Stimulated activated CD8-positive, alpha-beta memory T cell treated with anti-CD3 and anti-CD28 coated beads, Interleukin-15, amount 100 ng/mL, for 24 hours (primary cell): ENCODE measurements at places on chromosomes 16 and 17.

GRCh38 chr17:66466840-66467367 lies 164.5 kb downstream of the PRKCA start:
- no peak for DNase-seq

GRCh38 chr16:15576960-15577958 lies 65.7 kb downstream of the MARF1 start:
- no peak for DNase-seq

GRCh38 chr17:2710803-2711607 lies 559 bp downstream of the CLUH start:
- DNase-seq, result no peak

GRCh38 chr17:11144358-11145233 lies 96.4 kb upstream of the SHISA6 start:
- DNase-seq, result no peak

DNA sequence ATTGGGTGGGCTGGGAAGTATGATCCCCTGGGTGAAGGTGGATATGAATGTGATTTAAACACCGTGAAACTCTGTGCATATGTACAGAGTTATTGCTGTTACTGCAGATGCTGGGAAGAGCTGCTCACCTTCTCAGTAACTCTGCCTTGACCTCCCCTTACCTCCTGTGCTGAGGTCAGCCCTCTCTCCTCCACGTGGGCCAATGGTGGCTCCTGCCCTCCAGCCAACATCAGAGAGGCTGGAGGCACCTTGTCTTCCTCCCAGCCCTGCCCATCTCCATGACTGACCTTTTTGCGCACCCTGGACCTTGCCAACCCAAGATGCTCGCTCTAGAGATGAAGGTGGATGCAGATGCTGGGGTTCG lies 387 bp upstream of the ASB16 start:
- DNase-seq, result no peak

DNA sequence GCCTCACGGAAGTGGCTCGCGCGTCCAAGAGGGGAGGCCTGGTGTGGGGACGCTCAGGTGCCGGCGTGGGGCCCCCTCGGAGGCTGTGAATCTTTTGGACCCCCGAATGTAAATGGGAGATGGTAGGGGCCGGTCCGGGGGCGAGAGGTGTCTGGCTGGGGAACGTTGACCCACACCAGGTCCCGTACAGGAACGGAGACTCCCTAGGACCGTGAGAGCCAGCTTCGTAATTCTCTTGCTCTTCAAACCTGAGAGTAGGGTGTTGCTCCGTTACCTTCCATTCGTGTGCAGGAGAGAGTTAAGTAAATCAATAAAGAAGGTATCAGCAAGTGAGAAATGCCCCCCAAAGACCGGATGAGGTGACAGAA lies 481 bp downstream of the LYRM1 start:
- no peak for DNase-seq

DNA sequence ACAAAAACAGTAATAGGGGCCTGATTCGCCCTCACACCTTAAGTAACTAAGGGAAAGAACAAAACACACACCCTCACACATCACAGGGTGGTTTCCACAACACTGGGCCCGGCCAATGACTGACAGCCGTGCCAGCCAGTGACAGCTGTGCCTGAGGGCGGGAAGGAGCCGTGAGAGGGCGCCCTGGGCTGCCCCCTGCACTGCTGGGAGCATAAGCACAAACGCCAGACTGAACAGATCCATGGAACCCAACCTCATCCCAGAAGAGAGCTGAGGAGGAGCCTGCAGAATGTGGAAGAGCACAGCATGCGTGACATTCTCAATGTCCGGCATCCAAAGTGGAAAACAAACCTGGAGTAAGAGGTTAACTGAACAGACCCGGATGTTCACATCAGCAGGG lies 16.0 kb downstream of the CSNK1D start:
- DNase-seq, result peak; percentile 44

- no peak for DNase-seq
Measured at GRCh38 chr16:68910051-68910450, 66.7 kb downstream of the TANGO6 start.

- no peak for DNase-seq
Measured at GRCh38 chr16:4203748-4204147, 38.1 kb downstream of the SRL start.

DNA sequence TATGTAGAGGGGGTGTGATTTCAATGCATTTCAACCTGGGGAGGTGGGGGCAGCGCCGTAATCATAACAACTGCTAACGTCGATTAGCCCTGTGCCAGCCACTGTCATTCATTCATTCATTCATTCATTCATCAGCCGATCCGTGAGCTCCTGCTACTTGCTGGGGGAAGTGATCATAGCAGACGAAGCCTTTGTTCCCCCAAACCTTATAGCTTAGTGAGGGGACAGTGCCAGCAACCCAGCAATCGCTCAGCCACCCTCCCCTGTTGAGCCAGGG lies 106.5 kb upstream of the GSE1 start:
- no peak for DNase-seq

- DNase-seq, result no peak
Measured at GRCh38 chr16:78192734-78193488, 93.5 kb downstream of the WWOX start.

DNA sequence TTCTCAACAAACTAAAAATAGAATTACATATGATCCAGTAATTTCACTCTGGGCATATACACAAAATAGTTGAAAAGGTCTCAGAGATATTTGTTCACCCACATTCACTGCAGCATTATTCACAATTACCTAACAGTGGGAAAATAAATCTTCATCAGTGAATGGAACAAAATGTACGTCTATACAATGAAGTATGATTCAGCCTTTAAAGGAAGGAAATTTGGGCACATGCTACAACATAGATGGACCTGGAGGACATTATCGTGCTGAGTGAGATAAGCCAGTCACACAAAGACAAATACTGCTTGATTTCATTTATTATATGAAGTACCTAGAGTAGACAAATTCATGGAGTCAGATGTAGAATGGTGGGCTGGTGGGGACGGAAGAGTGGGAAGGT lies 47.0 kb downstream of the MFSD11 start:
- DNase-seq, result no peak

GRCh38 chr16:11487289-11487688 lies 99.4 kb downstream of the LITAF start:
- DNase-seq, result no peak

- DNase-seq, result no peak
Measured at GRCh38 chr17:45229681-45230409, 8.2 kb downstream of the FMNL1 start.

- DNase-seq, result no peak
Measured at GRCh38 chr16:3465911-3466584, 22.6 kb downstream of the NAA60 start.

GRCh38 chr17:31549121-31549524 lies 157.6 kb downstream of the RAB11FIP4 start:
- DNase-seq, result no peak

DNA sequence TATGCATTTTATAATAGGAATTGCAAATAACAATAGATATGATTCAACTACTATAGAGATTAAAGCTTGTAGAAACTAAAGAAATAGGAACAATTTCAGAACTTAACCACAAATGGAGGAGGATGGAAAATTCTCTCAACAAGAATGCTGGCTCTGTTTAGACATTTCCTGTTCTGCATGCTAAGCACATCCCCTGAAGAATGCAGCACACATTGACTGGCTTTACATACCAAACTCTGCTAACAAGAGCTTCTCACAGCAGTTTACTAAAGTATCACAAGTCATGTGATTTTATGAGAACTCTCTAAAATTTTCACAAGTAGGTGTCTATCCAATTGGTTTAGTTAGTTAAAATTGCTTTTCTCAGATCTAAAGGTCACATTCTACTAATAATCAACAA lies 85.2 kb downstream of the SPAG9 start:
- no peak for DNase-seq

- DNase-seq, result no peak
Measured at GRCh38 chr16:11272921-11273720, at the start of gene PRM3. Gene PRM3 (minus strand): TSS chr16:11273629. CDS start chr16:11273595, 34 bp downstream.

GRCh38 chr16:85090181-85090580 lies 22.1 kb downstream of the CIBAR2 start:
- DNase-seq, result no peak

GRCh38 chr17:74550602-74551001 lies 4.7 kb upstream of the CD300C start:
- no peak for DNase-seq

DNA sequence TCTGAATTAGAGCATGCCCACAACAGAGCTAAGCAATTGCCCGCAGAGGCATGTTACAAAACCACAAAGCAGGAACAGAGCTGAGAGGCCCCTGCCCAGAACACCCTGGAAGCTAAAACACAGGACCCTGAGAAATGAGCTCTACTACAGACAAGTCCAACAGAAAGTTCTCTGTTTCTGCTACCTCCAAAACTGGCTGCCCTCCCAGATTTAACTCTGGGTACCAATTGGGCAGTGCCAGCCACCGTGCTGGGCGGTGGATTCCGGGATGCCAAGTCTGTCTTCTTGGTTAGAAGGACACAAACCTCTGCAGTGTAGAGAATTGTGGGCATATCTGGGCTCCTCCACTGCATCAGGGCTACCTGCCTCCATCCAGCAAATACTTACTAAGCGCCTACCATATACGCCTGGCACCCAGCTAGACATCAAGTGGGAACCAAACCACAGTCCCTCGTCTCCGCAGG lies 1.0 kb downstream of the CMTM4 start:
- DNase-seq, result no peak

DNA sequence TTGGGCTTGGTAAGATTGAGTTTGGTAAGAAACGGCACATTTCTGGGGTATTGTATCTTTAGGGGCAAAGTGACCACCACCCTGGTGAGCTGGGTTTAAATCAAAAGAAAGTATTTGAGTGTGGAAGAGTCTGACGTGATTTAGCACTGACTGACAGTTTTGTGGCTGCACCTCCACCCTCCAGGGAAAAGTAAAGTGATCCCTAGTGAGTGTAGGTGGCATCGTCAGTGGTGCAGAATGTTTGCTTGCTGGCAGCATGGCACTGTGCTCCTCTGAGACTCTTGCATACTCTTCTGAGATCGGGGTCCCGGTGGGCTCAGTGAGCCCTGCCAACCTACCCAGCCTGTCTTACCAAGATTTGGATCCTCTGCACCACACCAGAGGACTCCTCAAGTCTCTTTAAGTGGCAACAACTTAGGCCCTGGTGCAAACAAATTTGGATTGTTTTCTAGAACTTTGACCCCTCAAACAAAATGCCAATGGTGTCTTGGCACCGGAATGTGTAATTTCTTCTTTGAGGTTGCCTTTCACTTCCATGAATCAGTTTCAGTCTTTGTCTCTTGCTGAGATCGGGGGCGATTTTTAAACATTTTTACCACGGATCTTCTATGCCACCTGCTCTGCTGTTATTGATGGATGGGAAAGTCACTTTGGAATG lies 2.8 kb downstream of the PRKCB start:
- no peak for DNase-seq

DNA sequence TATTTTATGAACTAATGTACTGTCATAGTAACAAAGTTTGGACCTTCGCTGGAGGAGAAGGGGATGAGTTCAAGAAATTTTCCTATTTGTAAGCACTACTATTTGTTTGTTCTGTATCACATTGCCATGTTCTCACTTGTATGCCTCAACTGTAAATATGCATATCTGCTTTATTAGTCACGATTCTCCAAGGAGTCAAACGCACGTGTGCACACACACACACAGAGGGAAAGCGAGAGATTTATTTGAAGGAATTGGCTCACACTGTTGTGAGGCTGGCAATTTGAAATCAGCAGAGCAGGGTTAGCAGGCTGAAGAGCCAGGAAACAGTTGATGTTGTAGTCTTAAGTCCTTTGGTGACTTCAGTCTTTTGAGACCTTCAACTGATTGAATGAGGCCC lies 24.9 kb upstream of the MYH2 start:
- DNase-seq, result no peak

DNA sequence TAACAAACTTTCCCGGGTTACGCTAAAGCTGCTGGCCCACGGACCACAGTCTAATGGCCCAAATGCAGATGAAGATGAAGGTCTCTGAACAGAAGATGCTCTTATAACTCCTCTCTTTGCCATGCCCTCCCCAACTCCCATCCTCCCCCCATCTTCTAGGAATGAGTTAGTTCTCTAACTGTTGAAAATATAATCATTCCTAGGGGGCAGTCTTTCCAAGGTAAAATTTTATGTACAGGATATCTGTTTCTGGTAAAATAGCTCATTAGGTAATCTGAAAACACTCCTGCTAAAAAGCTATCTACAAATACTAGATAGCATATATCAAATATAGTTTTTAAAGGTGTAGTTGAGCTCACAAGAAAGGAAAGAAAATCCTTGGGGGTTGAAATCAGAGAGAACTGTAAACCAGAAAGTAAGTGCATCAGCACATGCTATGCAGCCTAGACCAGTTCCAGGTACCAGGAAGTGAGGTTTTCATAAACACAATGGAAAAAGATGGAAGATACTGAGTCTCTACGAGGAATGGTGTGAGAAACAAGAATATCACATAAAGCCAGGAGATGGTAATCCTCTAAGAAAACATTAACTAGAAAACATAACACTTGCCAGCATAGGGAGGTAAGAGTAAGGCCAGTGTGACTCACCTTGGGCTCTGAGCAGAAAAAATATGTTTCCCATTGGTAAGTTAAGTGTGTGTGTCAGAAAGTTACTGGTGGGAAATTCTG lies 38.1 kb downstream of the CMC2 start:
- no peak for DNase-seq

DNA sequence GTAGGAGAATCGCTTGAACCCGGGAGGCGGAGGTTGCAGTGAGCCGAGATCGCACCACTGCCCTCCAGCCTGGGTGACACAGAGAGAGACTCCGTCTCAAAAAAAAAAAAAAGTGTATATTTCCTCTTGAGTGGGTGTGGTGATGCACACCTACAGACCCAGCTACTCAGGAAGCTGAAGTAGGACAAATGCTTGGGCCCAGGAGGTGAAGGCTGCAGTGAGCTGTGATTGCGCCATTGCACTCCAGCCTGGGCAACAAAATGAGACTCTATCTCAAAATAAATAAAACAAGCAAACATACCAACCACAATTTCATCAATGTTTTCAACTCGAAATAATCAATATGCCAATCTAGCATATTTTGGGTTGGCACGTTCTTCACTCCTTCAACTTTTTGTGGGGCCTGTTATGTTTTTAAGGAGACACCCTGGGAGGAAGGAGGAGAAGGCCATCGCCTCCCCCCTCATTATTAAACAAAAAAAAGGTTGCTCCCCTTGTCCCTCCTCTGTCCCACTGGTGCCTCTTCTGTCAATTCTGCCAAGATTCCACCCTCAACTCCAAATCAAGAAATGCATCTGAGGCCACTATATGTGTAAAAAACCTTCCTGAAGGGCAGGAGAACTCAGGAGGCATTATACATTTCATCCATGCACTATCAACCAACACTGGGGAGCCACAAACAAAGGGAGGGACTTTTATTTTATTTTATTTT lies 52.4 kb upstream of the ATF7IP2 start:
- DNase-seq, result no peak

- DNase-seq, result no peak
Measured at GRCh38 chr17:75006653-75007052, 5.8 kb upstream of the MRPL58 start.

DNA sequence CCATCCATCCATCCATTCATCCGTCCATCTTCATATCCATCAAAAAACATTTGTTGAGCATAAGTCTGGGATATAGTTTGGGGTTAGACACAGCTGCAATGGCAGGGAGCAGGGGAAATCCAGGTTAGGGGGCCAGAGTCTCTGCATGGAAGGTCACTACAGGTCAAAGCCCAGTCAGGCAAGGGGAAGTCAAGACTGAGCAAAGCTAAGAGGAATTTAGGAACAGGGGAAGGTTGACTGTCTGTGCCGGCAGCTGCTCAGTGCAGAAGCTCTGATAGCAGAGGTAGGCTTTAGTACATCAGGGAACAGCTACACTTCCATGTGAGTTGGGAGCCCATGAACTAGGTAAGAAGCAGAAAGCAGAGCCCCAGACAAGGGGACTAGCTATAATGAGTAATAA lies 68.1 kb downstream of the IRF8 start:
- DNase-seq, result no peak
